Pulmonary artery endothelial cell (primary cell): ENCODE measurements at places on chromosomes 11 and 22.

GRCh38 chr11:59289356-59290181 lies 69.1 kb upstream of the OR5AN1 start:
- no peak for DNase-seq

DNA sequence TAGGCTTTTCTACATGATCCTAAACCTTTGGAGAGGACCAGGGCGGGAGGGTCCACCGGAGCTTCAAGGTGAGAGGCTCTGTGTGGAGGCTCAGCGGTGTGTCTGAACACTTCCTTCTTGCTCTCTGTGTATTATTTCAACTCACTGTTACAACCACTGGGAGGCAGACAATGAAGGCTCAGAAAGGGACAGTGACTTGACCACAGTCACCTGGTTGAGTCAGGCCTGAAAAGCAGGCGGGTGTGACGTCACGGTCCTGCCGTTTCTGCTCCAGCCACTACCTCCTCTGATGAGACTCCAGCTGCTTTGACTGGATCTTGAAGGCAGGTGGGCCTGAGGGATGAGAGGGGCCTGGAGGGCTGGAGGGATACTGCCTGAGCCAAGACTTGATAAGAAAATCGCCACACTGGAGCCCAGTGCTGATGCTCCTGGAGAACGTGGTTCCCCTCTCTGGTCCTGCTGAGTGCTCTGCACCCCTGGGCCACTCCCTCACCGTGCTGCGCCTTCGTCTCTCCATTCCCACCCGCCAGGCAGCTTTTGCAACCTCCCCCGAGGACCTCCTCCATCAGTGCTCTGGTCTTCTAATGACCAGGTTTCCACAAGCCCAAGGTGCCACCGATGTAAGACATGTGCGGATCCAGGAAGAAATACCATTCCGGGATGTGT lies 27.9 kb downstream of the KCNC1 start:
- no peak for DNase-seq

- DNase-seq: no peak
These were observed 11.6 kb downstream of the PISD start for GRCh38 chr22:31650391-31650790.

DNA sequence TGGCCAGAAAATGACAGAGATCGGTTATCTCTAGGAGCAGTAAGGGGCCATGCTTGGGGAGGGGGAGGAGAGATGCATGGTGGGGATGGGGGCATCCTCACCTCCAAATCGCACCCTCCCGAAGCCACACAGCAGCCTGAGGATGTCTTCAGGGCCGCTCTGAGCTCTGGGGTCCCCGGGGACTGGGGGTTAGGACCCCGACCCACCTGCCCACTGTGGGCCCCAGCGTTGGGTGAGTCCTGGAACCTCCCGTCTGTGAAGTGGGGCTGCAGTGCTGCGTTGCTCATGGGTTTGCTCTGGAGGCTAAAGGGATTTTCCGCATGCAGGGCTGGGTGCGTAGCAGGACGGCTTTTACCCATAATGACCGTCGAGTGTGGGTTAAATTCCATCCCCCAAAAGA lies 1046.3 kb downstream of the BRD1 start:
- DNase-seq: no peak

DNA sequence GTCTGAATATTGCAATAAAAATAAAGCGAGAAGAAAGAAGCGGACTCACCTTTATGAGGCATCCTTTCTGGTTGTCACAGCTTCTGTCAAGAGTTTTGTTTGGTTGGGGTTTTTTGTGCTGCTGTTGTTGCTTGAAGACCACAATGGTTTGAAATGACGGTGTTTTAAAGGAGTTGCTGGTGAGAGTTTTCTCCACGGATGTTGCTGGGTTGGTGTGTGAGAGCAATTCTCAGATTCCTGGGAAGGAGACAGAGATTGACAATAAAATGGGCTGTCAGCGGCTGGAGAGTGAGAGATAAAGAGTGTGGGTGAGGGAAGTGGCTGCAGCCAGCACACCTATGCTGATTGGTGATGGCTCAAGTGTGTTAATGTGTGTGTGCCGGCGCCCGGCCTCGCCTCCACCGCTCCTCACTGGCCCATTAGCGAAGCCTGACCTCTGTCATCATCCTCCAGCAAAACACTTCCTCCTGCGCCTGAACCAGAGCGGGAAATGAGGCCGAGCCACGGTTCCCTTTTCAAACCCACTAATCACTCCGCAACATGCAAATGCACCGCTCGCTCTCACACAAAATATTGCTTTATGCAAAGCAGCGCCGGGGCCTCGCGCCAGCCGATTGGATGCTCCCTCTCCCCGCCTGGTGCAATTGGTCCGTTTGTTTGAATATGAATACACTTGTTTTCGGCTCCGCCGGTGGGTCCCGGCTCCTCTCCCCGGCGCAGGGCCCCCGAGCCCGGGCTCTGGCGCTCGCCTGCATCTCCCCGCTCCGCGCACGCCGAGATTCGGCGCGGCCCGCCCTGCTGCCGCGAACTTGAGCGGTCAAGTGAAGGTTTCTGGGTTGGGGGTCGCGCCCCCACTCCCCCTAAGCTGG lies at the start of gene PAX6:
Gene PAX6 (minus strand): TSS at position 544 of the 869 bp plus-strand sequence. CDS start 4,911 bp downstream, outside the sequence.
- DNase-seq: peak; percentile 10

DNA sequence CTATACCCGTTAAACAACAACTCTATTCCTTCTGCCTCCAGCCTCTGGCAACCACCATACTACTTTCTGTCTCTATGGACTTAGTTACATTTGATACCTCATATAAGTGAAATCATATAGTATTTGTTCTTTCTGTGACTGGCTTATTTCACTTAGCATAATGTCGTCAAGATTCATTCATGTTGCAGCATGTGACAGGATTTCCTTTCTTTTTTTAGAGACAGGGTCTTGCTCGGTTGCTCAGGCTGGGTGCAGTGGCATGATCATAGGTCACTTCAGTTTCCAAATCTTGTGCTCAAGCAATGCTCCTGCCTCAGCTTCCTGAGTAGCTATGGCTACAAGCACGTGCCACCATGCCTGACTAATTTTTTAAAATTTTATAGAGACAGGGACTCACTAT lies 29.4 kb upstream of the SORL1 start:
- no peak for DNase-seq

GRCh38 chr11:44957776-44958564 lies 7.3 kb upstream of the TP53I11 start:
- no peak for DNase-seq

- DNase-seq: no peak
These were observed 17.1 kb downstream of the BRSK2 start for GRCh38 chr11:1406571-1407485.

DNA sequence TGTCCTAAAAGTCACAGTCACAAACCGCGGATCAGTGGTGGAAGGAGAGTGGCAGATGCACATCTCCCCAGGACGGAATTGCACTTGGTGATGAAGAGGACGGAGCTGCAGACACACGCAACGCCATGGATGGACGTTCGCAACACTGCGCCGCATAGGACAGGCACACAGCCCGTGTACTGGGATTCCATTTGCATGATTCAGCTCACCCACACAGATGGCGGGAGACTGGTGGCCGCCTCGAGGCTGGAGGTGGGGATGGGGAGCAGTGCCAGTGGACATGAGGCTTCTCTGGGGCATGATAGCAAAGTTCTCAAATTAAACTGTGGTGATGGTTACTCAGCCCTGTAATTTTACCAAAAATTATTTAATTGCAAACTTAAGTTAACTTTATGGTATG lies 37.4 kb downstream of the DUSP8 start:
- DNase-seq: no peak

GRCh38 chr22:46730568-46731245 lies 7.3 kb downstream of the CERK start:
- no peak for DNase-seq

DNA sequence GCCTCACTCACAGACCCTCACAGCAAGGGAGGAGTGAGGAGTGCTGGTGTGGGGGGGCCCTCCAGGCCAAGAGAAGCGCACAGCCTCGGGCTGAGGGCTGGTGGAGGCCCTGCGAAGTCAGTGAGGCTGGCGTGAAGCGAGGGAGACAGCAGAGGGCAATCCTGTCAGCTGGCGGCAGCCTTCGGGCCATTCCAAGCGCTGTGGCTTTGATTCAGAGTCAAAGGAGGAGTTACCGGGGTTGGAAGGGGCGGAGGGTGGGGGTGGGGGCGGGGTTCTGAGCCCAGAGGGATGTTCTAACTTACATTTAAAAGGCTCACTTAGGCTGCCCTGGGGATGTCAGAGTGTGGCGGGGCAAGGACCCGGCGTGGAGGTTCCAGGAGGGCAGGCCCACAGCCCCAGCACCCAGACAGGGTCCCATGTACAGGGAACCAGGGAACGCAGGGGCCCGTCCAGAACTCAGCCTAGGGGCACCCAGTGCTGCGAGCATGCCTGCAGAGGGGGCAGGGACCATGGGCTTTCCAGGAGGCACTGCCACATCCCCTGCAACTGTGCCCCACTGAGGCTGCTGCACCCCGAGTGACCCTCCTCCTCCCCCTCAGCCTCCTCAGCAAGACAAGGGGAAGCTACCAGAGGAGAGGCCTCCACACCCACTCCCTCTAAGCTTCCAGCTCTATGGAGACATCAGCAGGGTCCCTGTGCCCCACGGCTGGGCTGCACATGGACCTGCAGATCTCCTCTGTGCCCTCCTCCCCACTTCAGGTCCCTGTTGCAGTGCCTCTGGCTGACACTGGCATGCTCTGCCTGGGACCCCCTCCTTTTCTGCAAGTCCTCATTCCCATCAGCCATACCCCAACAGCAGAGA lies 39.7 kb upstream of the TTLL12 start:
- no peak for DNase-seq

DNA sequence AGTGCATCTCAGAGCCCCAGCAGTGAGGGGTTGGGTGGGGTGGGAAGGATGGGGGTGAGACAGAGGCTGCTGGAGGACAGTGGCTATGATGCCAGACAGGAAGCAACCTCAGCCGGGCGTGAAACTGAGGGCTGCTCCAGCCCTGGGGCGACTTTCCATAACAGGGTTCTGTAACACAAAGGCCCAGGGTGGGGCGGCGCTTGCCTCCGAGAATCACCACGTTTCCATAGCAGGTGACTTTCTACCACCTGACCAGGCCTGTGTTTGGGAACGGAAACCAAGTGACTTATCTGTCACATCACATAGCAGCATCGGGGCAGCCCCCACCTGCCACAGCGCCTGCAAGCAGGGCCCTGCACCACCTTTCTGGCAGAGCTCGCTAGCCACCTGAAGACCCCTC lies 85.8 kb downstream of the TRMU start:
- no peak for DNase-seq

- no peak for DNase-seq
These were observed 125.7 kb downstream of the DYNC2H1 start for GRCh38 chr11:103234974-103235373.

- DNase-seq: no peak
These were observed at the start of gene SMIM38 for GRCh38 chr11:69155302-69156234. SMIM38 (plus strand) TSS chr11:69155935; CDS start chr11:69157847, 1,912 bp downstream.
